ENCODE measurements at places on chromosomes 3 and 15.

GRCh38 chr3:13135811-13136321, 62.6 kb upstream of the IQSEC1 start:
- DNase-seq, result no peak

DNA sequence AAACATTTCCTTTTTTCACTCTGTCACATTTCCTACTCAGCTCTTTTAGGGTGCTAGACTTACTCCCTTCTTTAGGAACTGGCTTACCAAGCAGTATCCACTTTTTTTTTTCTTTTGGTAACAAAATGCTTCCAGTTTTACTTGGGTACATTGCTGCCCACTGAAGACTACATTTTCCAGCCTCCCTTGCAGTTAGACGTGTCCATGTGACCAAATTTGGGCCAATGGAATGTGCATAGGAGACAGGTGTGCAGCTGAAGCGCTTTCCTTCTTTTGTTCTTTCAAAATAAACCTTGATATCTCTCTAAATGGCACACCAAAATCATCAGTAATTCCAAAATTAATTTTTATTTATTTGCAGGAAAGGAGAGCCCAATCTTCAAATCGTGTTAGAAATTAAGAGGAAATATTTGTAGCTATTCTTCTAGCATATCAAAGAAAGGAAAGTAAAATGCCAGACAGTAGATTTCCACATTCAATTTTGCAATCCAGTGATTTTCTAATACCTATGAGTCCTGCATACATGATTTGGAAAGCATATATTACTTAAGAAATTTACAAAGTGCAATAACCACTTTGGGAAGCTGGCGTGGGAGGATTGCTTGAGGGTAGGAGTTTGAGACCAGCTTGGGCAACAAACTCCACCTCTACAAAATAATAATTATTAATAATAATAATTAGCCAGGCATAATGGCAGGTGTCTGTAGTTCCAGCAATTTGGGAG, 422.0 kb upstream of the FRG2C start:
- no peak for DNase-seq

- no peak for DNase-seq
Observed at GRCh38 chr3:38383156-38383875, 36.7 kb downstream of the XYLB start.

DNA sequence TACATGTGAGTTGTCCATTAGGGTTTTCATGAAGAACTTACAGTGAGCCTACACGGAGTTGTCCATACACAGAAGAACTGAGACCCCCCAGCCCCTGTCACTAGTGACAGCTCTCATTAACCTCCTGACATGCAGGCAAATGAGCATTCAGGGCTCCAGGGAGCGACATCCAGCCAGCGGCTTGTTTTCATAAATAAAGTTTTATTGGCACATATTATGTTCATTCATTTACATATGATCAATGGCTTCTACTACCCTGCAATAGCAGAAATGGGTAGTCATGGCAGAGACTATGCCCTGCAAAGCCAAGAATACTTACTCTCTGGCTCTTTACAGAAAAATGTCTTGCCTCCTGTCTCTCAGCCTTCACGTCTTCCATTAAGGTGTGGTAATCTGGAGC, 553.5 kb downstream of the EDEM1 start:
- no peak for DNase-seq

DNA sequence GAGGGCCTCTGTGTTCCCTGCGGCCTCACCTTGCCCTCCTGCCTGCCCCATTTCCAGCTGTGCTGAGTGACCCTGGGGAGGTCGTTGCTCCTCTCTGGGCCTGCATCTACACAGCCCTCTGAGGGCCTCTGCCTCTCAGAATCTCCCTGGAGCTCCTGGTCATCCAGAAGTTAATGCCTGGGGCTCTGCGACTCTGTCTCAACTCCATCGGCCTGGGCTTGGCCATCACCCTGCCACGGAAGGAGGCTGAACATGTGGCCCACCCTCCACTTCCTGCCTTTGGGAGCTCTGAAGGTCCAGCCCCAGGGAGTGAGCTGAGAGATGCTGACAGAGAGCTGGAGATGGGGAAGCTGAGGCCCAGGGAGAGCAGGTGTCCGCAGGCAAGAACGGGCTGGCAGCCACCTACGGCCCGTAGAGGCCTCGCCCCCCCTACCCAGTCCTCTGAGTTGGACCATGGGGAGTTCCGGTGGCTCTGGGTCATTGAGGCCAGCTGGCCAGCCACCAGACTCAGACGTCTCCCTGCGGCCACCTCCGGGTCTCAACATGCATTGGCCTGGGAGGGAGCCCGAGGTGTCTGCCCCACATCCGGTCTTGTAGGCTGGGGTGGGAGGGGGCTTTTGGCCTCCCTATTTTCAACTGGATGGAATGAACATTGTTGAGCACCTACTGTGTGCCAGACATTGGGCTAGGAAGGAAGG, 34.2 kb downstream of the GRIP2 start:
- no peak for DNase-seq

DNA sequence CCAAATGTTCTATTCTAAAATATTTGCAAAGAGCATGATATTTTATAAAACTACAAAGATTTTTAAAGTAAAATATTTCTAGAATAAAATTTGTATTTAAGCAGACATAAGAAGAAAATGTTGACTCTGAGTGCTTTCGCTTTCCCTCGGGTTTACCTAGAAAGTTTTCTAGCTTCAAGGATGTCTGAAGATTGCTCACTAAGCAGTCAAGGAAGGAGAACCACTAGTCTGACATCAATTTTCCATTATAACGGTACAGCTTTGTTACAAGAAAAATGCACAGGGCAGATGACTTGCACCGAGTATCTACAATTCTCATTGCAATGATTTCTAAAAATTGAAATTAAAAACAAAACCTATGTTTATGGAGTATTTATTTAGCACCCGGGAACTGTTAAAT, 14.2 kb downstream of the GPR15 start:
- DNase-seq, result no peak

GRCh38 chr15:88913850-88914169, 631 bp upstream of the MFGE8 start:
- no peak for DNase-seq

DNA sequence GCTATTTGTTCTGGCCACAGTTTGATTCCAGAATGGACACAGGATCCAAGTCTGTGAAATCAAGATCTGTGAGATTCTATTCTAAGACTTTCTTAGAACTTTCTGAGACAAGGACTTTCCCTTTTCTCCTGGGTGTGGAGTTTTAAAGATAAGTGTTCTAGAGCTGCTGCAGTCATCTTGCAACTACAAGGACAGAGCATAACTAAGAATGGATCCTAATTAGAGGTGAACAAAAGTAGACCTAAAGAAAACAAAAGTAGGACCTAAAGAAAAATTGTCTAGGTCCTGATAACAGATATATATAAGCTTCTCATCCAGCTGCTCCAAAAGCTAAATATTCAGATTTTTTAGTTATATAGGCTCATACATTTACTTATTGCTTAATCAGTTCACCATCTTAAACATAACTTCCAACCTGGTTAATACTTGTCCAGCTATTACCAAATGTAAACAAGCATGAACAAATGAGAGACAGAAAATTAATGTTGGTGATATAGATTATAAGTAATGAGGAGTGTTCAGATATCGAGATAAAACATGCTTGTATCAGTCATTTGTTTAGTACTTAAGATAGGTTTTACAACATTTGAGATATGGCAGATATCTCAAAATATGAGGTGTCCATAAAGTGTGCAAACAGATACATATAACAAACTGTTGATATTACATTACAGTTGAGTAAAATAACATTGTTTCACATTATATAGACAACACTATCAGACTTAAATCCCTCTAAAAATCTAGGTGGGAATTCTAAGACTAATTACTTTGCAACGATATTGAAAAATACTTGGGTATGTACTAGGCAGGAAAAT, 75.1 kb downstream of the CD200 start:
- DNase-seq, result no peak

DNA sequence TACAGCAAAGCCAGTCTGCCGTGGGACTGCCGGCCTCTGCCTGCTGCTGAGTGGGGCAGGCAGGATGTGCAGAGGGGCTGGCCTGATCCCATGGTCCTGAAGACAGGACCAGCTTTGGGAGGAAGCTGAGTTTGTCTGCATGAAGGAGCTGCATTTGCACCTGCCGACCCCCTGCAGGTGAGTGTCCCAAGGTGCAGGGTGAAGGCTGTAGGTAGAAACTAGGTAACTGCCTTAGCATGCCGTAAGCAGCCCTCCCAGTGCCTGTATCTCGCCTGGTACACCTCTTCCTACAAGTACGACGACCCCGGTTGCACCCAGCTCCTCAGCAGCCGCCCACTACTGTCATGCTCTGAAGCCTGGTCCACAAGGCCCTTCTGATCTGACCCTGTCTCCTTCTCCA, 34.9 kb downstream of the AMOTL2 start:
- no peak for DNase-seq

DNA sequence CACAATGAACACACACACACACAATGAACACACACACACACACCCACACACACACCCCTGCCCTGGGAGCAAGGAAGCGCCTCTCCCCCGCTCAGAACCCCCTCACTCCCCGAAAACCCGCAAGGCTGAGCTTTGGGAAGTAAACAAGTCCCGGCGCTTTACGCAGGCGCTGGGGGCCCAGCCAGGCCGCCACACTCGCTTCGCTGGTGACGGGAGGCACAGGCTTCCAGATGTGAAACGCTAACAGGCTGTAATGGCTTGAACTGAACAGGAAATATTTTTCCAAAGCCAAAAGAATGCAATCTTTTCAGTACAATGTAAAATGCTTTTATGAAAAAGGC, 122.7 kb upstream of the IGF1R start:
- no peak for DNase-seq

GRCh38 chr3:133476971-133477375, 77.1 kb downstream of the BFSP2 start:
- no peak for DNase-seq

- peak; percentile 29 for DNase-seq
Observed at GRCh38 chr15:51629612-51630011, 7.0 kb upstream of the DMXL2 start.

- DNase-seq, result no peak
Observed at GRCh38 chr3:85808755-85809154, 850.0 kb downstream of the CADM2 start.

DNA sequence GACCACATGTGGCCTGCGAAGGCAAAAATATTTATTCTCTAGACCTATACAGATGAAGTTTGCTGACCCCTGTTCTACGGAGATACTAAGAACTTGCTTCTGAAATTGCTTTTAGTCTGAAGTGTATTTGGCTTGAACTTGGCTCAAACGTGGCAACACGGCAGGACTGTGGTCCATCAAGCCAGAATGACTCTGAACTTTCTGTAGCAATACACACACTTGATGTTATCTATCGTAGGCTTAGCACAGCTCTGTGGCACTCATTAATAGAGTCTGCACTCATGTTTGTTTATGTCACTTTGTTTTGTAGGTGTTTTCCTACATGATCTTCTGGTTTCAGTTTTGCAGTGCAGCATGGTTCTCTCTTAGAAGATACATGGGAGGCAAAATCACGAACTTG, 298.1 kb downstream of the ADAMTS17 start:
- DNase-seq, result no peak

- DNase-seq, result no peak
Observed at GRCh38 chr3:136741063-136741462, 11.1 kb downstream of the STAG1 start.

DNA sequence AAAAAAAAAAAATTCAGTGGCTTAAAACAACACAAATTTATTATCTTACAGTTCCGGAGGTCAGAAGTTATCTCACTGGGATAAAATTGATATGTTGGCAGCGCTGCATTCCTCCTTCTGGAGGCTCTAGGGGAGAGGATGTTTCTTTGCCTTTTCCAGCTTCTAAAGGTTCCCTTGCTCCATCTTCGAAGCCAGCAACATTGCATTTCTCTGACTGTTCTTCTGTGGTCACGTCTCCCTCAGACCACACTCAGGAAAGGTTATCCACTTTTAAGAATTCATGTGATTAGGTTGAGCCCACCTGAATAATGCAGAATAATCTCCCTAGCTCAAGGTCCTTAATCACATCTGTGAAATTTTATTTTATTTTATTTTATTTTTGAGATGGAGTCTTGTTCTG, 23.4 kb upstream of the ACAP2 start:
- DNase-seq, result no peak

- DNase-seq, result no peak
Observed at GRCh38 chr15:39381517-39381916, 199.4 kb upstream of the THBS1 start.

DNA sequence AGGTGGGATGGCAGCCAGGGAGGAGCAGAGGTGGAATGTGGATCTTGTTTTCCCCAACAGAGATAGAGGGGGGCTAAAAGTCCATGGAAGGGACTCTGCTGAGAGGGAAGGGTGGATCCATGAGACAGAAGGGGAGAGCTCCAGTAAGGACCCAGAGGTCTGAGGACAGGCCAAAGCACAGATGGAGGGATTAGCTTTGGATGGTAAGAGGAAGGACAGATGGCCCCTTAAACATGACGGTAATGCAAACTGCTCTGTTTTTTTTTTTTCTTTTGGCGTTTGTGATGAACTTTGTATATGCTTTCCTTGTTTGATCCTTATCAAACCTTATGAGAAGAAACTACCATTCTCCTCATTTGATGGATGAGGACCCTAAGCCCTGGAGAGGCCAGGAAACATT, 96.2 kb downstream of the IGF1R start:
- DNase-seq, result no peak
